ENCODE measurements at places on chromosomes 6 and 20. TPM values are rescaled to one million over a fixed set of nuclear protein-coding genes. Genes with fewer than 3 reads are reported as not detected.

PKIB gene
- 2.0 TPM for polyA plus RNA-seq

BMP5 gene
- polyA plus RNA-seq: 13.0 TPM

PPP1R14C gene
- 42.9 TPM for polyA plus RNA-seq

MACROD2 gene
- 3.0 TPM for polyA plus RNA-seq

SSTR4 gene
- not detected for polyA plus RNA-seq

DNA sequence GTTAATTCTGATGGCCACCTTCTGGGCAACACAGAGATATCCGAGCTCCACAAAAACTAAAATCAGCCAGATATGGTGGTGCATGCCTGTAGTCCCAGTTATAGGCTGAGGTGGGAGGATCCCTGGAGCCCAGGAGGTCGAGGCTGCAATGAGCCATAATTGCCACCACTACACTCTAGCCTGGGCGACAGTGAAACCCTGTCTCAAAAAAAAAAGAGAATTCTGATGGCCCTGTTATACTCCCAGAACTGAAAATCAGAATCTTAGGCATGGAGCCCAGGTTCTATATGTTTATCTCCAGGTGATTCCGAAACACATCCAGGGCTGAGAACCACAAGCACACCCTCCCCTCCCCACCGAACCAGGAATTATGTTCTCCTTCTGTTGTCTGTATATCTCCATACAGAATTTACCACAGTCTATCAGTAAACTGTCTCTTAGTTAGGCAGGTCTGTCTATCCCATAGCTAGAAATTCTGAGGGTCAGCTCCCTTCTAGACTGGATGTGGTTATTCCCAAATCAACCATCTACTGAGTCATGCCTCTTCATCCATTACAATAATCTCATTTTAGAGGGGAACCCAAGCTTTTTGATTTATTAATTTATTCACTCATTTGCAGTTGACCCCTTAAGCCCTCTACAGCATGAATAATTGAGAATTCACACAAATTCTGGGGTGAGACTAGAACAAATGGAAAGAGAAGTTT, 24.8 kb upstream of the CCND3 start:
- no peak for DNase-seq

- no peak for DNase-seq
Measured at GRCh38 chr6:101614774-101615173, 221.3 kb downstream of the GRIK2 start.

DNA sequence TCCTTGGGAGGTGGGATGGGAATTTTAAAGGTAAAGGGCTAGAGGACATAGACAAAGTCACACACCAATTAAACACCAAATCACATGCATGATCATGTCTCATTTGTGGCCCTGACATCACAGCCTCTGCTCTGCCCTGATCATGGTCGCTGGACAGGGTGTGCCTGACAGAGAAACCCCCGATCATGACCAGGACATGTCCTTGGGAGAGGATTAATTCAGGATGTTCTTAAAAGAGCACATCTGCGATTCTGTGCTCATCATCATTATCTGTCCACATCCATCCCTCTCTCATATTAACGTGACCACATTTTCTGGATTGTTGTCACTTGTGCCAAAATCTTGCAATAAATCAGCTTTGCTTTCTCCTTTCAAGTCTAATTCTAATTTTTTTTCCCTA, 7.7 kb upstream of the PBOV1 start:
- DNase-seq: no peak

GRCh38 chr20:7710440-7710839, 229.8 kb downstream of the HAO1 start:
- DNase-seq: no peak

GRCh38 chr6:16404456-16404855, 166.1 kb downstream of the GMPR start:
- DNase-seq: no peak

DNA sequence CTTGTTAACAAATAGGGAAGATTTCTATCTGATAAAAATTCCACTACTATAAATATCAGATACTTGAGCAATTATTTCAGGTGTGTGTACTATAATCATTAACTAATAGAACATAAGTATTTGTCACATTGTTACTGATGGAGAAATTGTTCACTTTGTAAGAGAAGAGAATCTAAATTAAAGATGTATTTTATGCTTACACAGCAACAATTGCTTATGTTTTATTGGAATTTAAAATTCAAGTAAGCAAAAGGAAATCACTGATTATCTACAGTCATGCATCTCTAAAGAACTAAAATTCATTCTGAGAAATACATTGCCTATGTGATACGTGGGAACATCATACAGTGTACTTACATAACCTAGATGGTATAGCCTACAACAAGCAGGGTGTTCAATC, 1590.8 kb downstream of the GRIK2 start:
- DNase-seq: no peak

DNA sequence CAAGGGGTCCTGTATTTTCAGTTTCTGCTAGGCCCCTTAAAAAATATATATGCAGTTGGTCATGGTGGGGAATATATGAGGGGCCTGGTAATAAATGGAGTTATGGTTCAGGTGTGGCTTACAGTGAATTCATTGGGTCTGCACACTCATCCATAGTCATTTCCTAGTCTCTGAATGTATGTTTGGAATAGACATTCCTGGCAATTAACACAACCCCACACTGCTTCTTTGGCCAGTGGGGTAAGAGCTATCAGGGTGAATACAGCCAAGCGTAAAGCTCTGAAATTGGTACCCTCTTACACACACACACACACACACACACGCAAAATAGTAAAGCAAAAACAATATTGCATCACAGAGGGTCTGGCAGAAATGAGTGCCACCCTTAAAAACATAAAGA, 56.5 kb downstream of the QRSL1 start:
- no peak for DNase-seq
